ENCODE measurements at places on chromosomes 7 and 10. TPM values are rescaled to one million over a fixed set of nuclear protein-coding genes. Genes with fewer than 3 reads are reported as not detected.

The DGKI gene
- 0.52 TPM for total RNA-seq

The NOS3 gene
- 2.5 TPM for total RNA-seq

The GPR26 gene
- not detected for total RNA-seq

The MPP7 gene
- 9.1 TPM for total RNA-seq

The DUSP5 gene
- 206 TPM for total RNA-seq

The GNAT3 gene
- not detected for total RNA-seq

The OR2A1 gene
- total RNA-seq = not detected
